ENCODE measurements at places on chromosomes 7 and 10.
A peak's percentile ranks its signal among the peaks of the same experiment; 100 is the strongest.

DNA sequence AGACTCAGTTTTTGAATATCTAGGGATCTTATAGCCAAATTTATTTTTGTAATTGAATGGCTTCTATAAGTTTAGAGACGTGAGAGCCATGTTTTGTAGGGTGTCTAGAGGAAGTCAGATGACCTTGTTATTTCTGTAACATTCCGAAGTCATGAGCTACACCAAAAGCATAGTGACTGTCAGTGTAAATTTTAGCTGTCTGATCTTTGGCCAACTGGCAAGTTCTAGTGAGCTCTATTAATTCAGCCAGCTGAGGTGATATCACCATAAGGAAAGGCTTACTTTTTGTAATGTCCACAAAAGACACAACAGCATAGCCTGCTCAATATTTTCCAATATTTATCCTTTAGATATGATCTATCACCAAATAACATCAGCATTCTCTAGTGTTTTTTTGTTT is 9.9 kb upstream of the NT5C3A start:
- no peak for DNase-seq

GRCh38 chr7:123537026-123537642 is 2.7 kb upstream of the IQUB start:
- no peak for DNase-seq

GRCh38 chr10:48498940-48499510 is 105.8 kb downstream of the ARHGAP22 start:
- DNase-seq, result no peak

GRCh38 chr7:7830122-7830878 is 111.9 kb upstream of the RPA3 start:
- no peak for DNase-seq

GRCh38 chr10:24434961-24435360 is 226.0 kb downstream of the KIAA1217 start:
- no peak for DNase-seq

DNA sequence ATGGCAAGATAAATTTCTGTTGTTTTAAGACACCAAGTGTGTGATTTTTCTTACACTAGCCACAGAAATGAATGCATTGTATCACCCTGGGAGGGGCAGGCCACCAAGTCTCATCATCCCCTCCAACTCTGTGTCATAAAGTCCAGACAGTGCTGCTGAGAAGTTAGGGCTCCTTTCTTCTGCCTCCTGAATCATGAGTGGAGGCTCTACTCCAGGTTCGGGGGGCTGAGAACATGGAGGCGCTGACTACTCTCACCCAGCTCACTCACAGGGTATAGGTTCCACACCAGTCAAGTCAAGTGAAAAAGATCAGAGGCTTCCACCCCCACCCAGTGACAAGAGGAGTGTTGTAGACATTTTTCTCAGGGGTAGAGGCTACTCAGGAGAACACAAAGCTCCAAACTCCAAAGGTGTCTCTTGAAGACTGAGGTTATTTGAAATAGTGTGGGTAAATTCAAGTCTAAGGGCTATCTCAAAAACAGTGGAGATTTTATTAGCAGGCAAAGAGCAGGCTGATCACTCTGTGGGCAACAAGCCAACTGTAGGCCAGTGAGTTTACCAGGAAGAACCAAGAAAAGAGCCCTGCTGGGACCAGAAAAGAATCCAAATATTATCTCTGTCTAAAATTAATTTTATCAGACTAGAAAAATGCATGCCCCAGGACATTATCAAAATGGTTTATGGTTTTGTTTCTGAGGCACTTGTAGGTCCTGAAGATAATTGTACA is 118.6 kb upstream of the RET start:
- no peak for DNase-seq

DNA sequence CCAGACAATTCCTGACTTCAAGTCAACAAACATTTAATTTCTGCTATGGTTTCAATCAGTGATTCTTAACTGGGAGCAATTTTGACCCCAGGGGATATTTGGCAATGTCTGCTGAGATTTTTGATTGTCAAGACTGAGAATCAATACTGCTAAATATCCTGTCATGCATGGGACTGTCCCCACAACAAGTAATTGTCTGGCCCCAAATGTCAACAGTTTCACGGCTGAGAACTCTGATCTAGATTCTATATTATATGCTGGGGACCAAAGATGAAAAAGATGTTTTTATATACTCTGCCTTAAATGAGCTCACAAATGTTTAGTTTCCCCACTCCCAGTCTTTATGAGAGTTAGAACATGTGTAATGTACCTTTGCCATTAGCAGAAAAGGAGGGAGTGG is 19.2 kb downstream of the ANKRD7 start:
- DNase-seq, result no peak

DNA sequence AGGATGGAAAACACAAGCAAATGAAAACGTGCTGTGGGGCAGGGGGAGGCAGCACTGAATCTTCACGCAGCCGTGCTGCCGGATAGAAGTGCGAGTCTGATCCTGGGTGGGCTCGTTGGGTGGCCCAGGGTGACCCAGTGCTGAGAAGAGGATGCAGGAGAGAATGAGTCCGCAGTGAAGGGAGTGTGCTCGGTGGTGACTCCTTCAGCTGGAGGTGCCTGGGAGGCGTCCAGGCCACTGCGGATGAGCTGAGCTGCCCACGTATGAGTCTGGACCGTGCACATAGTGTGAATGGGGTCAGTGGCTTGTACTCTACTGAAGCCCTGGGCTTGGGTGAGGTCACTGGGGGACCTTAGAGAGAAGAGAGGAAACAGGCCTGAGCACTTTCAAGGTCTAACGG is 190.0 kb upstream of the MGMT start:
- DNase-seq, result no peak

DNA sequence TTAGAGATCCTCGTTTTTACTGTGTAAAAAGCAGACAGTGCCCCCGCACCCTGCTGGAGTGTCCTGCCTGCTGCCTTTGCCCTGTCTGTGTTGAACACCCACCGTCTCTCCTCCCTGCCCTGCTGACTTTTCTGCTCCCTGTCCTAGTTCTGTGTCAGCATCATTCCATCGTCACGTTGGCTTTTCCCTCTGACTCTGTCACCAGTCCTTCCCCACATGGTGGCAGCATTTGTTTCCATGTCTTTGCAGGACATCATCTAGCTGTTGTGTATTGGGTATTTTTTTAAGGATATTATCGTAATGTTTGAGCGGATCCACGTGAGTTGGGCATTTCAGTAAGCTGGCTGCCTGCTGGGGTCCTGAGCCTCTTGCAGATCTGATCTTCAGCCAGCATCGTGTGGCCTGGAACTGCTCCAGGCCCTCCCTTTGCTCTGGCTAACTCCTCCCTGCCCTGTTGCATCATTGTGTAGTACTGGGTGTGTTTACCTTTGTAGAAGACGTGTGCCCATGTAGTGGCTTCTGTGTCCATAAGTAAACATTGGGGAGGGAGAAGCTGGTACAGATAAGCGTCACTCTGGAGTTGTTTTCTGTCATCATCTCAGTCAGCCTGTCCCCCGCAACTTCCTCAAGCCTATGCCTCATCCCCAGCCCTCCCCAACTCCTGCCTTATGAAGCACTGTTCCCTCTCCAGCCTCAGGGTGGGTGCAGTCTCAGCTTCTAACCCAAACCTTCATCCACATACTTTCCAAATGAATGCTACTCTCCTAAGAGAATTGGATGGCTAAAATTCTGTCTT is 44.3 kb downstream of the TRRAP start:
- DNase-seq, result no peak

GRCh38 chr7:132998763-132999162 is 83.1 kb downstream of the CHCHD3 start:
- no peak for DNase-seq

GRCh38 chr10:42630537-42631134 is 7.7 kb downstream of the ZNF33B start:
- no peak for DNase-seq

DNA sequence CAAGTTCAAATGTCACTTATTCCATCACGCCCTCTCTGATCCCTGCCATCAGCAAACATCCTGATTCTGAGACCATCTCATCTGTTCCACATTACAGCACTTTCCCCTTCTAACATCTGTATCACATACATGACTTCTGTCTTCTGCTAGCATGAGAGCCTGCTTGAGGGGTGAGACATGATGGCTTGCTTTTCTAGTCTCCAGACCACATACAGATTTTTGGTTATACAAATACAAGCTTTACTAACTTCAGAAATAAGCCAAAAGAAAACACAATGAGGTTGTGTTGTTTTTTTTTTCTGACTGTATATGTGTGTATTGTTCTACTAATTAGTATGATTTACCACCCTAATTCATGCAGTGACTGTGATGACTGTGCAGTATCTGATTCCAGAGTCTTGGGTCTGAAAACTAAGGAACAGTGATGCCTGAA is 34.3 kb downstream of the NAPEPLD start:
- DNase-seq, result no peak

GRCh38 chr10:75197066-75197465 is 13.5 kb upstream of the VDAC2 start:
- DNase-seq, result no peak

DNA sequence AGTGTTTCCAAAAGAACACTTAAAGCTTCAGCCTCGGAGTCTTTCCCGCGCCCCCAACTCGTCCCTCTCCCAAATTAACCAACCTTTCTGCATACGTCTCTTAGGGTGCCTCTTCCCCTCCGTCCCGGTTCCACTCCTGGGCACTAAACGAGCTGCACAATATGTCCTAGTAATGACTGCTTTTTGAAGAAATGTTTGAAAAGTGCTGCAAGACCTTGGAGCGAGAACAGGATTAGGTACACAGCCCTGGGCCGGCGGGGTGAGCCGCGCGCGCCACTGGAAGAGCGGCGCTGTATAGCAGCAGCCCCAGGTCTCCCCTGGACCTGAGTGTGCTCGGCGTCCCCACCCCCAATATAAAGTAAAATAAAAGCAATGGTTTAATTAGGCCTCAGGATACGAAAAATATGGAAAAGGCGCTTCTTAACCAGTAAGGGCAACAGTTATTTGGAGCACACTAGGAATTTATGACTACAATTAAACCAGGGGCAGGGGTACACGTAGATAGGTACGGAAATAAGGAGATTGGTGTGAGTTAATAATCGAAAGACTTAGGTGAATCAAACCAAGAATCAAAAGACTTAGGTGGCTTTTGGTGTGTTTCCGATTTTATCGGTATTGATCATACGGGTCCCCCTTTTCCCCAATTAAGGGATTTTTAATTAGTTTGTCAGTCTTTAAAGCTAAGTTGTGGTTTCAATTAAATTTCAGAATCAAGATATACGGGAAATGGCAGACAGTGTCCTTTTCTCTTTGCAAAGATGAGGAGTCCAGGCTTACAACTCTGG is 1.9 kb downstream of the TET1 start:
- DNase-seq, result no peak

DNA sequence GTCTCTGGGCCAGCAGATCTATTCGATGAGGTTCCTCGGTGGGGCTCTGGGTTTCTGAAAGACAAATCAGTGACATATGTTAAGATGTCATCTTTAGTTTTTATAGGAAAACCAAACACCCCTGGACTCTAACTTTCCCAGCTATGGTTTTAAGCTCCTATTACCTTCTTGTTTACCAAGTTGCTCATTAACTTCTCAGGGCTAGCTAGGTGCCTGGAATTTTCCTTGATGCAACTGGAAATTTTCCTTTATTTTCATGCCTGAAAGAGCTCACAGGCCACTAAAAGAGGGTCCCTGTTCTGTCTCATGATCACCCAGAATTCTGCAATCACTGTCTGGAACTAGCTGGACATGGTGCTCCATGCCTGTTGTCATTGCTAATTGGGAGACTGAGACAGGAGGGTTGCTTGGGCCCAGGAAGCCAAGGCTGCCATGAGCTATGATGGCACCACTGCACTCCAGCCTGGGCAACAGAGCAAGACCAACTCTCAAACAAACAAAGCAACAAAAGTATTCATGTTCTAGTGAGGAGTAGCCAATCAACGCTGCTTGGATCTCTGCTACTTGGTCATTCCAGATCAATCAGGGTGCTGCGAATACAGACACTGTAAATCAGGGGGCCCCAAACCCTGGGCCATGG is 1173.5 kb upstream of the AUTS2 start:
- no peak for DNase-seq

GRCh38 chr7:155291045-155291530 is 6.6 kb upstream of the INSIG1 start:
- no peak for DNase-seq

DNA sequence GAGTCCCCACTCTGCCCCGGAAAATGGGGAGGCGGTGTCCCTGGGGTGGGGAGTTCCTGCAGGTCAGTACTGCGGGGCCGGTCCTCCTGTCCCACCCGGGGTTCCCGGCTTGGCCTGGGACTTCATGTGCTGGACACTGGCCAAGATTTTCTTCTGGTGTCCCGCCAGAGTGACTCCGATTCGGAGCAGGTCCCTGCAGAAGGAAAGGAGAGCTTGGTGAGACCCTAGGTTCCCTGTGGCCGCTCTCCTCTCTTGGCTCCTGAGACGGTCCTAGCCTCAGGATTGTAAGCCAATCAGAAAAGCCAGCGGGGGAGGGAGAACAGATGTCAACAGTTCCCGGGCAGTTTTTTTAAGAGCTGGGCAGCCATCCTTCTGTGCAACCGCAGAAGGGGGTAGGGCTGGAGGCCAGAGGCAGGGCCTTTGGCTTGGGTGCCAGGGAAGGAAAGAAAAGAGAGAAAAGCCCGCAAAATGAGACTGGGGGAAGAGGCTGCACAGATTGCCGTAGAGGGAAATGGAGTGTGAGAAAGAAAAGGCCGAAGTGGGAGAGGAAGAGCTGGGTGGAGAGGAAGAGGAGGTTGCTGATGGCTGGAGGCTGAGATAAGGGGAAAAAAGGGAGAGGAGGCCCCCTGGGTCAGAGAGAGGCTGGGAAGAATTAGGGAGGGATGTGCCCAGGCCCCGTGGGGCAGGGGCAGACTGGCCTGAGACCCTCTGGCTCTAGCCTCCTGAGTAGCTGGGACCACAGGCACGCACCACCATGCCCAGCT is 23.7 kb downstream of the EPHB4 start:
- no peak for DNase-seq

DNA sequence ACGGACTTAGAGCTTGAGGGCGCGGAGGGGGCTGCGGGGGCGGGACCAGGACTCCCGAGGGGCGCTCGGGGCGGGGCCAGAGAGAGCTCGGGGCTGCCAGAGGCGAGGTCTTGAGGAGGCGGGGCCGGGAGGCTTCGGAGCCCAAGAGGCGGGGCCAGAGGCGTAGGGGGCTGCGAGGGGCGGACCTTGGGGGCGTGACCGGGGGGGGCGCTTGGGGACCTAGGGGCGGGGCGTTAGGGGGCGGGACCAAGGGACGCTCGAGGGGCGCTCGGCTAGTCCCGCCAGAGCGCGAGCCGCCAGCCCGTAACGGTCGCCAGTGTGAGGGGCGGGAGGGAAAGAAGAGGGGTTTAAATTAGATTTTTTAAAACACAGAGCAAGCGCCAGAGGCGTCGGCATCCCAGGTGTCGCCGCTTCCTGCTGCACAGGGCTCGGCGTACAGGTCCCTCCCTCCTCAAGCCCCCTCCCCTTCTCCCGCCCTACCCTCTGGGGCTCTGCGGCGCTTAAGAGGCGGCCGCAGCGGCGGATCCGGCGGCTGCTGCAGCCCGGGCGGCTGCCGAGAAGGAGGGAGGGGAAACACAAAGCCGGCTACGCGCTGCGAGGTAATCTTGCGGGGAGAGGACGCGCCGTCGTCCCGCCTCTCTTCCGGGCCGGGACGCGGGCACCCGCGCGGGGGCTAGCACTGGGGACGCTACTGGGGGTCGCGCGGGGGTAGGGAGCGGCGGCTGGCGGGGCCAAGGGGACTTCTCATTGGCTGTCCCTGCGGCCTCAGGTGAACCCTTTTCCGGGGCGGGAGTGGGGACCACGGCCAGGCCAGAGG is at the start of gene ADD3:
ADD3 (plus strand) TSS at position 284 of the 817 bp plus-strand sequence. CDS start 92,670 bp downstream, outside the sequence.
- DNase-seq, result peak; percentile 86

Data from activated T-cell treated with anti-CD3 and anti-CD28 coated beads for 4 hours (primary cell).